ENCODE measurements at places on chromosomes 16 and 17. TPM values are rescaled to one million over a fixed set of nuclear protein-coding genes. Genes with fewer than 3 reads are reported as not detected.

The HLF gene
- 0.02 TPM for polyA plus RNA-seq

GRCh38 chr16:70804153-70804733 lies 3.3 kb upstream of the VAC14 start:
- peak; percentile 26 for DNase-seq

The MYOCD gene
- polyA plus RNA-seq: 18.3 TPM

The EFNB3 gene
- polyA plus RNA-seq: 5.3 TPM

DNA sequence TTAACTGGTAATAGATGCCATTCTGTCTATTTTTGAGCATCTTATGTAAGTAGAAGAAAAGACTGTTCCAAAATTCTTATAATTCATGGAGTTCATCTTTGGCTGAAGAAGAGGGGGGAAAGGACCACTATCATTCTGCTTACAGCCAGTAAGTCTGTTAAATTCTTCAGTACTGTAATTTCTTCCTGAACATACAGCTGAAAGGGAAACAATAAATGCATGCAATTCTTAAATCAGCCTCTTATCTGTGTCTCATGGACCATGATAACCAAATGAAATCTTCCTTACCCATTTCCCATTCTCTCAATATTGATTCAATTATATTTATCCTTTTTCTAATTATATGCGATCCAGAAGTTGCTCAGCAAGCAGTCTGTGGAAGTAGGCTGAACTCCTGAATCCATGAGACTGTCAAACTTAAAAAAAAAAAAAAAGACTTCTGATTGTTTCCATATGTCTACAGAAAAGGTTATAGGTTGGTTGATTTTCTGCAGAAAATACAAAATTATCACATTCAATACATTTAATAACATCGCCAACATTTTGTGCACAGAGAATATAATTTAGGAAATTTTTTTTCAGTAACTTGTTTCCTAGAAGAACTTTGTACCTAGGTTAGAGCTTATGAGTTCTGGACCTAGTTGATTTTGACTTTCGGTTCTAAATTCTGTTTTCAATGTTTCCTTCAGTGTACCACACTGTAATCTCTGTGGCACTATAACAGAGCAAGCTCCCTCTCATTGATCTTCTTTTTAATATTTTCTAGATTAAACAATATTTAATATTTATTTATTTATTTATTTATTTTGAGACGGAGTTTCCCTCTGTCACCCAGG lies 1.2 kb upstream of the ABCA9 start:
- no peak for DNase-seq

The DVL2 gene
- polyA plus RNA-seq: 5.0 TPM

DNA sequence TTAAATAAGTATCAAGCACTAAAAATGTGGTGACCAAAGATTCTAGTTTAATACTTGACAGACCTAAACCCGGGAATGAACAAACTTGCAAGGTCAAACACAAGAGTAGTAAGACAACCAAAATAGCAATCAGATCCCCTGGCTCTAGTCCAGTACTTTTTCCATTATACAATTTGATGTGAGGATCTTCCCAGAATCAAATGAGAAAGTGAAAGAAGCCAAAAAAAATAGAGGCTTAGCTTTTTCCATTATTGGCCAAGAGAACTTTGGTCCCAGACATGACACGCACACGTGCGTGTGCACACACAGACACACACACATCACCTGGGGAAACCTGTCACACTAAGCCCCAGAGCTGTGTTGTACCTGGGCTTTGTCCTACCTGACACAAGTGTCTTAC lies 300.6 kb upstream of the CDH5 start:
- no peak for DNase-seq

The ENDOV gene
- polyA plus RNA-seq: 19.5 TPM

- no peak for DNase-seq
Measured at GRCh38 chr16:57608462-57609113, 19.8 kb upstream of the ADGRG1 start.

GRCh38 chr16:4388271-4389021 lies 16.8 kb downstream of the VASN start:
- DNase-seq: no peak

- DNase-seq: no peak
Measured at GRCh38 chr16:84396537-84397008, 28.2 kb downstream of the ATP2C2 start.

GRCh38 chr17:10025224-10025623 lies 120.2 kb upstream of the RCVRN start:
- no peak for DNase-seq

The DHRS7C gene
- not detected for polyA plus RNA-seq

DNA sequence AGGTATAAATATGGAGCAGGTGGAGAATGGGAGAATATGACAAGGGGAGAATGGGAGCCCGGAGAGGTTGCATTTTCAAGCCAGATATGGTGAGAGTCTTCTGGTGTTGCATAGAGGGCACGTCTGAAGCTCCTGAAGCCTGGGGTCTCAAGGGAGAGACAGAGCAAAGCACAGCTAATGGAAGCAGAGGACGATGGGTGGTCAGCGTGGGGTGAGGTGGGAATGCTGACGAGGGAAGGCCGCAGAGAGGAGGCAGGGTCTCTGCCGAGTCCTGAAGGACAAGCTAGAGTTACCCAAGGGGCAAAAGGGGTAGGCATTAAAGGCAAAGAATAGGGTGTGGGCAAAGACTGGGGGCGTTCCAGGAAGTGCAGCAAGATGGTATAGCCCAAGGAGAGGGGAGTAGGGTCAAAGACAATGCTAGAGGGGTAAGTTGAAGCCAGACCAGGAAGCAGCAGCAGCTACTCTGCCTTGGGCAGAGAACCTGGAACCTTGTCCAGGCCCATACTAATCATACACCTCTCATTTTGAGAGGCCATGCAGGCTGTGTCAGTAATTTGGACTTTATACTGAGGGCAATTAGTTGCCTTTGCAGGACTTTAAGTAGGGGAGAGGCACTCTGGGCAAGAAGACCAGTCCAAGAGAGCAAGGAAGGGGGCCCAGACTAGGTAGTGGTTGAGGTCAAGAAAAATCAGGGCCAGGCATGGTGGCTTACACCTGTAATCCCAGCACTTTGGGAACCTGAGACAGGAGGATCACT lies 2.7 kb downstream of the OTOP3 start:
- DNase-seq: no peak

DNA sequence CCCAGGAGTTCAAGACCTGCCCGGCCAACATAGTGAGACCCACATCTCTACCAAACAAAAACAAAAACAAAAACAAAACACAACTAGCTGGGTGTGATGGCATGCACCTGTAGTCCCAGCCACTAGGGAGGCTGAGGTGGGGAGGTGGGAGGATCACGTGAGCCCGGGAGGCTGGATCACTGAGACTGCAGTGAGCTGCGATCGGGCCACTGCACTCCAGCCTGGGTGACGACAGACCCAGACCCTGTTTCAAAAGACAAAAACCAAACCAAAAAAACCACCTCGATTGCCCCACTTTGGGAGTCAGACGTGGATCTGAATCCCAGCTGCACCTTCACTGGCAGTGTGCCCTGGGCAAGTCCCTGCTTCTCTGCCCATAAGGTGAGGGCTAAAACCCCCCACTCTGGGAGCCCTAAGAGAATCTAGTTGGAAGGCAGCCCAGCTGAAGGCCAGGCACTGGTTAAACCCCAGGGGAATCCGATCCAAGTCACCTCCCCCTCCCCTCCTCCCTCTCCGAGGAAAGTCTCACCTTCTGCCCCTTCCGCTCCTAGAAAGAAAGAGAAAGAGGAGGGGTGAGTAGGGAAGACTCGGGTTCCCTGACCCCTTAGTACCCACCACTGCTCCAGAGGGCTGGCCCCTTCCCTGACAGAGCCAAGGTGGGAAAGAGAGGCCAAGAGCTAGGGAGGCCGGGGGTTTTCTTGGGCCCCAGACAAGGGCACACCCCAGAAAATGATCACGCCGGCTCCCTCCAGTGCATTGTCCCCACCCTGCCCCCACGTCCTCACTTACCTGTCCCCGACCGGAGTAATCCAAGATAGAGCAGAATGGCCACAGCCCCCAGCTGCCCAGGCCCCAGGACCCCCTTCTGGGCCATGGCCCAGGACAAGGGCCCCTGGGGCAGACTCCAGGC lies 647 bp downstream of the PRSS8 start:
- DNase-seq: no peak

DNA sequence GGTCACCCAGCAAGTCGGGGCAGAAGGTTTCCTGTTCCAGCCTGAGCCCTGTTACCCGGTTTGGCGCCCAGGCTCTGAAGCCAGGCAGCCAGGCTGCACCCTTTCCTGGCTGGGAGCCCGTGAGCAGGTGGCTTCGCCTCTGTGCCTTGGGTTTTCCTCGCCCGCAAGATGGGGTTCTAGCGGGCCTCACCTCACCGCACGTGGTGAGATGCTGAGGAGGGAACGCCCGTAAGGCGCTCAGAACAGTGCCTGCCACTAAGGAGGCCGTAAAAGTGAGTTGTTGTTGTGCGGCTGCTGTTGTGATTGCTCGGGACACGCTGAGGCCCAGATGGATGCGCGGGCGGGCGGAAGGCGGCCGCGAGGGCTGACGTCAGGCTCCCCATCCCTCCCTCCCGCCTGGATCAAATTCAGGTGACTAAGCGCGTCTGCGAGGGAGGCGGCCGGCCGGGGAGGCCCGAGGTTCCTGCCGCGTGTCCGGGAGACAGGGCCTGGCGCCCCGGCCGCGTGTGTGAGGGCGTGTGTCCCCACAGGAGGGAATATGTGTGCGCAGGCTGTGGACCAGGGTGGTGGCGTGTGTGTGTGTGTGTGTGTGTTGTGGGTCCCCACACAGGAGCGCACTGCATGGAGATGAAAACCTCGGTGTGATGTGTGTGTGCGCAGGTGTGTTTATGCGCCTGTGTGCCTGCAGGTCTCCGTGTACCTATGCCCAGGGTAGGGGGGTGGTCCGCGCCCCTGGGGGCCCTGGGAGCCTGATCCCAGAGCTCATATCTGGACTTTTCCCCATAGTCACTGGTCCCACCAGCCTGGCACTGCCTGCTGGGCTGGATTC lies 4.3 kb downstream of the CAMKK1 start:
- peak; percentile 80 for DNase-seq

GRCh38 chr16:50763211-50763610 lies 21.3 kb downstream of the CYLD start:
- no peak for DNase-seq

- DNase-seq: no peak
Measured at GRCh38 chr16:10552998-10553491, 27.4 kb downstream of the EMP2 start.

DNA sequence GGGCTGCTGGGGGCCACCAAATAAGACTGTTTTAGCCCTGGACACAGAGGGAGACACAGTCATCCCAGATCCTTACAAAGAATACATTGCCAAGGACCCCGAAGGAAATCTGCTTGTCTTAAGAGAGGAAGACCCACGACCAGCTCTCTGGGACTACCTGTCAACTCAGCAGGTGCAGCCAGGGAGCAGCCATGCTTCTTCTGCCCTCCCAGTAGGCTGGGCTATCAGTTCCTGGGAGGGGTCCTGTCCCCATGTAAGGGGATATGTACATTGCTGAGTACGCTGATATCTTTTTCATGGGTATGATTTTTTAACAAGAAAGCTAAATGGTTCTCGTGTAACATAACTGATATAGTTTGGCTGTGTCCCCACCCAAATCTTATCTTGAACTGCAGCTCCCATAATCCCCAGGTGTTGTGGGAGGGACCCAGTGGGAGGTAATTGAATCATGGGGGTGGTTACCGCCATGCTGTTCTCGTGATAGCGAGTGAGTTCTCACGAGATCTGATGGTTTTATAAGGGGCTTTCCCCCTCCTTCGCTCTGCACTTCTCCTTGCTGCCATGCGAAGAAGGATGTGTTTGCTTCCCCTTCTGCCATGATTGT lies 11.3 kb downstream of the SSTR2 start:
- no peak for DNase-seq
